Inflammatory macrophage (primary cell): ENCODE measurements at places on chromosomes 11 and 22.

- no peak for DNase-seq
Observed at GRCh38 chr22:45878051-45878781, 98.7 kb downstream of the WNT7B start.

GRCh38 chr11:132036746-132037466 is 666.5 kb downstream of the NTM start:
- DNase-seq = no peak

- no peak for DNase-seq
Observed at GRCh38 chr11:107696140-107696539, 15.7 kb downstream of the SLN start.

GRCh38 chr11:112280268-112281126 is 19.8 kb upstream of the PLET1 start:
- peak; percentile 82 for DNase-seq

- no peak for DNase-seq
Observed at GRCh38 chr22:44988671-44989070, 21.1 kb downstream of the PHF21B start.

GRCh38 chr22:30838111-30838510 is 130.5 kb downstream of the MORC2 start:
- DNase-seq = no peak

- no peak for DNase-seq
Observed at GRCh38 chr11:28323621-28324020, 215.4 kb downstream of the METTL15 start.

GRCh38 chr22:22865311-22866072 is 22.1 kb upstream of the IGLL5 start:
- DNase-seq = no peak

DNA sequence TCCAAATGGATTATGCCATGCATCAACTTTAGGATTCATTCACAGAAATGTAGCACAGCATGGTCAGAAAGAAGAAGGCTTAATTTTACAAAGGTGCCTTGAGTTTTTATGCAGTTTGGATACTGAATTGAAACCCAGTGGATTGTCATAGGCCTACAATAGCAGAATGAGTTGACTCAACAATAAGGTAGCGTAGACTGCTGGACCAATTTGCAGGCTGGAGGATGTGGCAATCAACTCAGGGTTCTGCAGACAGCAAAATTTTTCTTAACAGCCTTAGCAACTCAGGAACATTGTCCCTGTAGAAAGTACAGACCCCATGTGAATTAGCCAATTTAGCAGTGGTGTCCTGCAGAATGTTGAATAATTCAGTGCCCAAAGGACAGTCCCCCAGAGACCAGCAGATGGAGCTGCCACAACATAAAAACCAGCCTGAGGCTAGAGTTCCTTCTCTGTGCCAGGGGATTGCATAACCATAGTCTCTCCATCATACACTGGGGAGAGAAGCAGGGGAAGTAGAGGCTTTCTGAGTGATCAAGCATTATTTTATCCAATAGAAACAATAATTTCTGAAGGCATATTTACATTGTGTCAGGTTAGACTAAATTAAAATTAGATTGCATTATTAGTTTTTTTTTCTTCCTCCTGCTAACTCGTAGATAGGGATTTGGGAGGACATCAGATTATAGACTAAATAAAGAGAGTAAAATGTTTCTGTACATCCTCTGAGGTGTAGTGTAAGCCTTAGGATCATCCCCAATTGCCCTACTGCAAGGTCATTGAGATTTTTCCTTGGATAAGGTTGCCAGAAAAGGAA is 20.3 kb upstream of the MRPL17 start:
- DNase-seq = peak; percentile 89

GRCh38 chr11:1206391-1207271 is 16.2 kb upstream of the MUC5B start:
- no peak for DNase-seq

DNA sequence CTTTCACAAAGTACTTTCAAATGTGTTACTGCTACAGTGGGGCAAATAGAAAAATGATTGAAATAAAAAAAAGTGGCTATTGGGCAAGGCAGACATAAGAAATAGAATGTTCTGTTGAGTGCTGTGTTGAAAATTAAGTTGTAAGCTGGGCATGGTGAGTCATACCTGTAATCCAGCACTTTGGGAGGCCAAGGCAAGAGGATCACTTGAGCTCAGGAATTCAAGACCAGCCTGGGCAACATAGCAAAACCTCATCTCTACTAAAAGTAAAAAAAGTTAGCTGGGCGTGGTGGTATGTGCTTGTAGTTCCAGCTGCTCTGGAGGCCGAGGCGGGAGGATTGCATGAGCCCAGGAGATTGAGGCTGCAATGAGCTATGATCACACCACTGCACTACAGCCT is 26.9 kb upstream of the LDHA start:
- no peak for DNase-seq

- no peak for DNase-seq
Observed at GRCh38 chr11:120709808-120710207, 198.3 kb downstream of the GRIK4 start.

- no peak for DNase-seq
Observed at GRCh38 chr11:130638033-130638432, 189.6 kb downstream of the ADAMTS15 start.

- DNase-seq = peak; percentile 83
Observed at GRCh38 chr11:75380716-75381420, 18.4 kb upstream of the RPS3 start.

DNA sequence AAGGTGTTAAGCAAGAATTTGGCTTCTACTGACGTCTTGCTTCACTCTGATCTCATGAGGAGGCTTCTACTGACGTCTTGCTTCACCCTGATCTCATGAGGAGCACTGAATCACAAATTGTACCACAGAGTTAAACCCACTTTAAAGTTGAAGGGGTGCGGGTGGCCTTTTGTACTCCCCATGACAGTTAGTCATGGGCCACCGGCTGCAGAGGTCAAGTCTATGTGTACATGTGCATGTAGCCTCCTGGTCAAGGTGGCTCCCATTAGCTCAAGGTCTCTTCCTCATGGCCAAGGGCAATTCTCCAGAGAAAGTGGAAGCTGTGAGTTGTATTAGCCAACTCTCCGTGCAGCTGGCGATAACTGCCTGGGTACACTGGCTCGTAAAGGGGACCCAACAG is 23.1 kb upstream of the FZD4 start:
- DNase-seq = peak; percentile 43

DNA sequence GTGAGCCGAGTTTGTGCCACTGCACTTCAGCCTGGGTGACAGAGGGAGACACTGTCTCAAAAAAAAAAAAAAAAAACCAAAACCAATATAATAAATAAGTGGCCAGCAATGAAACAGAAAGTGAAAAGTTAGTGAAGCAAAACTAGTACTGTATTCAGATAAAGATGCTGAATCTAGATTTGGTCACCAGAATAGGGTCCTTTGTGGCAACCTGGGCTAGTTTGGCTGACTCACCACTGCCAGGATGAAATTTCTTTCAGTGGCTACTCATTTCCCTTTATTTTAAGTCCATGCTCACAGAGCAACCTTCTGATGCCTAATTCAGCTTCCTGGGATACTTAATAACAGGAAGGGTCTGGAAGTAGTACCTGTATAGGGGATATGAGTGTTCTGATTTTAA is 26.0 kb downstream of the LIMK2 start:
- DNase-seq = no peak

GRCh38 chr11:130808541-130808940 is 107.7 kb downstream of the SNX19 start:
- DNase-seq = no peak

DNA sequence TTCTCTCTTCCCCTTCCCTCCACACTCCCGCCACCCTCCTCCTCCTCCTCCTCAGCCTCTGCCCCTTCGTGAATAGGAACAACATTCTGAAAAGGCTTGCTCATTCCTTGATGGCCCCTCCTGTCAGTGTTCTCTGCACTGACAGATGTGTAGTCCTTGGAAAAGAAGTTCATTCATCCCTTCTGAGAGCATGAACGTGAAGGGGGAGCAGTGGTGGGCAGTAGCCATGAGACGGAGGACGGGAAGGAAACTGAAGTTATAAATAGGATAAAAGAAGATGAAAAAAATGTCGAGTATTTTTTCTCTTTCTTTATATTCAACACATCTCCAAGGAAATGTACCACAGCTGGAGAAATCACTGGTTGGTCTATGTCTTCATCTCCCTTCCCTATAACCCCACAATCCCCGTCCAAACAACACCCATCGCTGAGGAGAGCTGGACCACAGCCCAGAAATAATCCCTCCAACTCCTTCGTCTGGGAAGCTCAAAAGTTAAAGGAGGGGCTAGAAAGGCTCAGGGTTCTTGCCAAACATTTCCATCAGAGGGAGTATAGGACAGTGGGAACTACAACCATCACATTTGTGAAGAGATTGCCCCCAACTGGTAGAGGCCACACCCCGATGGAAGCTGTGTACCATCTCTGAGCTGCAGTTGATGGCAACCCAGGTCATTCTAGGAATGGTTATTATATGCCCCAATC is 33.5 kb downstream of the ETS1 start:
- DNase-seq = no peak

DNA sequence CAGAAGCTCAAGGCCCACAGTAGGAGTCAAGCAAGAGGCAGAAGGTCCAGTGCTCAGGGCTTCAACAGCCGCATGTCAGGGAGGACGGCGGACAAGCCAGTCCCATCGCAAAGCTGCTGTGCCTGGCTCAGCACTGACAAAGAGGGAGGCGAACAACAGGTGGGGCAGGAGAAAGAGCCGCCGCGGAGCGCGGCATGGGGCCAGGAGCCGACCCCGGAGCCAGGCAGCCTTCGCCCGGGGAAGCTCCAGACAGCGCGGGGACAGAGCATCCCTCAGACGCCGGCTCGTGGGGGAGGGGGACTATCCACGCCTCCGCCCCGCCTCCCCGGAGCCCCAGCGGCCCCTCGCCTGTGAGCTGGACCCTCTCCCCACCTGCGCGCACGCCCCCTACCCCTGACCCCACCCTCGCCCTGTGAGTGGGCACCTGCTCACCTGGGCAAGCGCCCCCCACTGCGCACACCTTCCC is 369 bp downstream of the DHCR7 start:
- no peak for DNase-seq

DNA sequence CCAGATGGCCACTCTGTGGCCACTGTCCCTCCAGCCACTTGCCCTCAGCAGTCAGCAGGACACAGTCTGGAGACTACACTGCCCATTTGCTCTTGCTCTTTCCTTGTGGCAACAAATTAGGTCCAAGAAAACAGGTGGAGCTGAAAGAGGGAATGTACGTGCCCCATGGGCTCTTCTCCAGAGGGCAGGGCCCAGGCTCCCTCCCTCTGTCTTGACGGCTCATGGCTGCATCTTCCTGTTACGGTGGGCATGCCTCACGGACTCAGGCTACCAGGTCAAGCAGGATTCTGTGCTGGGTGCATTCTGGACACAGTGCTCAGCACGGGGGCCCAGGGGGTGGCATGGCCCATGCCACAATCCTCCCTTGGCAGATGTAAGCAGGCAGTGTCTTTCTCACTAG is 71.3 kb downstream of the MED15 start:
- no peak for DNase-seq

DNA sequence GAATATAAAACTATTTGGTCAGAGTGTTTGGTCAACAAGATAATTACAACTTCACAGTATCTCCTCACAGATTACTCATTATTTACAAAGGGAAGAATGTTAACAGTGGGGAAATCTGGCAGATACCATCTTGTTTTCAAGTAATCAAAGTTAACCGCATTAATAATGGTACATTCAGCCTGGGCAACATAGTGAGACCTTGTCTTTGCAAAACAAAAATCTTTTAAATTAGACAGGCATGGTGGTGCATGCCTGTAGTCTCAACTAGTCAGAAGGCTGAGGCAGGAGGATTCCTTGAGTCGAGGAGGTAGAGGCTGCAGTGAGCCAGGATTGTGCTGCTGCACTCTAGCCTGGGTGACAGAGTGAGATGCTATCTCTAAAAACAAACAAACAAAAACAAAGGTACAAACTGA is 78.5 kb downstream of the ACER3 start:
- DNase-seq = no peak

DNA sequence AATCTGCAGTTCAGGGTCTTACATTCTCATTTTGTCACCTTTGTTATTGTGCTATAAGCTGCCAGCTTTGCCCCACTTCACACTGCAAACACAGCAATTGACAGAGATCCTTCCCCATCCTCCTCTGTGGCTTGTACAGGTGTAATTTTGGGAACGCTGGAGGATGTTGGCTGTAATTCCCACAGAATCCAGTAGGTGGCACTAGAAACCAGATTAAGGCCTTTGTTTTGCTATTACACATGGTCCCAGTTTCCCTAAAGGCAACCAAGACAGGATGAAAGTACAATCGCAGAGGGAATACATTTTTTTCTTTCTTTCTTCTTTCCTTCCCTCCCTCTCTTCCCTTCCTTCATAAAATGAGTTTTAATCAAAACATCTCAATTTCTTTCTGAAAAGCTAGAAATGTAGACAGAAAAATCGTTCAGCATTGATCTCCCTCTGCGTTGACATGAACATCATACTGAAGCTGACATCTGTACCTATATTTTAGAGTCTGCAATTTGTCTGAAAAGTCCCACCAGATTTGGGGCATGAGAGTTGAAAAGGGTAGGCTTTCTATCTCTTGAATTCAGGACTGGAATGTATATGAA is 21.3 kb upstream of the NELL1 start:
- DNase-seq = peak; percentile 49
